ENCODE measurements at places on chromosomes 5 and 9.

DNA sequence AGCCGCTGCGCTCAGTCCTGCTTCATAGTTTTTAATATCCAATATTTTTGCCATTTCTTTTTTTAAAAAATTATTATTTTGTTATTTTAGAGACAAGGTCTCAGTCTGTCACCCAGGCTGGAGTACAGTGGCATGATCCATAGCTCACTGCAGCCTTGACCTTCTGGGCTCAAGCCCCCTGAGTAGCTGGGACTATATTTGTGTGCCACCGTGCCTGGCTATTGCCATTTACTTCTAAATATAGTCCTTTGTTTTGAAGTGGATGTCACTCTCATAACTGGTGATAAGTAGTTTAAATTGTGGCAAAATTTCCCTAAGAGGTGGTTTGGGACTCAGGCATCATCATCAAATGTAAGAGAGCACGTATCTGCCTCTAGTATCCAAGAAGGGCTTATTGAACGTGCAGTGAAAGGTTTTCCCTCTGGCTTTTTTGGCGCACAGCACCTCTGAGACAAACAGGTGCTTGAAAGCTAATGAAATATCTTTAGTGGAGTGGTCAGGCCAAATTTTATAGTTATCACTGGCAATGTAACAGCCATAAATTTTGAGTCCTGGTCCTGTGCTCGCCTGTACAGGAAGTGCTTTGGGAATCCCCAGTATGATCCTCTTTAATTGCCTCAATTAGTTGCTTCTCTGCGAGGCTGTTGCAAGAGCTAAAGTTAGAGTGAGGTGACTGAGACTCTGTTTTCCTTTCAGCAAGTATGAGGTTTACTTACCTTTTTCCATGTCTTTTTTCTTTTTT is 14.8 kb downstream of the STXBP1 start:
- no peak for DNase-seq

GRCh38 chr9:4866239-4866969 is 73.7 kb downstream of the RCL1 start:
- DNase-seq = no peak

- DNase-seq = no peak
Observed at GRCh38 chr5:160229190-160229742, at the start of gene FABP6. Gene FABP6, plus strand, starts transcription at chr5:160229506. Its CDS starts 52 bp downstream, at chr5:160229558.

DNA sequence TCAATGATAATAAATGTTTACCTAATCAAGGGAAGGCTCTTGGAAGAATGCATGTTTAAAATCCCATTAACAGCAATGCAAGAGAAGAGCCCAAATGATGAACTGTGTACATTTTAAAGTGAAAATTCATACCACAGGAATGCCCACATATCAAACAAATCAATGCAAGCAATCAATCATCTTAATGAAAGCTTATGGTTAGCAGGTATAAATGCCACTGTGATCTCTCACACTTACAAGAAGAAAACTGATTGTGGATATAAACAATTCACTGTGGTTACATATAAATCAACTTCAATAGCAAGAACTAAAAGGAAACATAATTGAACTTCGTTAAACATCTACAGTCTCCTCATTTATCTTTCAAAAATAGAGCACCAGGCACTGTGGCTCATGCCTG is 161.0 kb upstream of the RORB start:
- no peak for DNase-seq

- DNase-seq = no peak
Observed at GRCh38 chr9:93464876-93465275, 11.5 kb upstream of the FAM120AOS start.

- no peak for DNase-seq
Observed at GRCh38 chr5:37198842-37199241, 50.3 kb downstream of the CPLANE1 start.

DNA sequence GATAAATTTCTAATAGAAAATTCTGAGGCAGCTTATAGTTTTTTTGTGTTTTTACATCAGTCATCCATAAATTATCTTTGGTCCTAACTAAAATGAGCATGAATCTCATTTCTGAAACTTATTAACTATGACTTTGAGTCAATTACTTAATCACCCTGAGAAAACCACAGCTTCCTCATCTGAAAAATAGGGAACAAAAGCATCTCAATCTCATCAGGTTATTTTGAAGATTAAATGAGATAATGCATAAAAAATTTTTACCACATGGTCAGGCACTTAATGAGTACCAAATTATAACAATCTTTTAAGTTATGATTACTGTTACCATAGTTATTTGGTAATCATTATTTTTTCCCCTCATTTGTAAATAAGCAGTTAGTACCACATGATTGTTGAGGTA is 279.1 kb downstream of the MAST4 start:
- no peak for DNase-seq

GRCh38 chr9:126587187-126588185 is 26.2 kb upstream of the LMX1B start:
- peak; percentile 71 for DNase-seq

DNA sequence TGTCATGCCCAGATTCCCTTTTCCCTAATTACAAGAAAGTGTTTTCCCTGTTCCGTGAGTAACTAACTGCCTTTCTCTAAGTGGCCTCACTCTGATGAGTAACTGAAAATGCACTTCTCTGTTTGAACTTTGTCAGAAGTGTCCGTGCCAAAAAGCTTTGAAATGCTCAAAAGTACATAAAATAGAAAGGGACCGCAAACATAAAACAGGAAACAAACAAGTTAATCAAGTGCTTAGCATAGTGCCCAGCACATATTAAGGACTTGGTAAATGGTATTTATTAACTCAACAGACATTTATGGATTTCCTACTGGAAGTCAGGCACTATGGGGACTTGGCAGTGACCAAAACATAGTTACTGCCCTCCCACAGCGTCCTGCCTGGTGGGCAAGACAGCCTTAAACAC is 22.3 kb downstream of the AQP3 start:
- no peak for DNase-seq

DNA sequence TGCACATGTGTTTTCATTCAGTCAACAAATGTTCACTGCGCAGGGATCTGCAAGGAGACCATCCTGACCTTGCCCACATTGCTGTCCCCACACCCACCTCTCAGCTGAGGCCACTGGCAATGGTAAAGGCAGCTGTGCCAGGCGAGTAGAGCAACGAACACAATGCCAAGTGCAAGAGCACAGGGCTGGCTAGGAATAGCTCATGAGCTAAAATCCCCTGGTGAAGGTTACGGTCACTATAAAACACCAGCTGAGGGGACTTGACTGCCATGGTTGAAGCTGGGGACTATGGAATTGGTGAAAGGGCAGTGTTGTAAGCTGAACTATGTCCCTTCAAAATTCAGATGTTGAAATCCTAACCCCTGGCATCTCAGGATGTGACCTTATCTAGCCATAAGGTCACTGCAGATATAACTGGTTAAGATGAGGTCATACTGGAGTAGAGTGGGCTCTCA is 96.1 kb downstream of the OTULIN start:
- no peak for DNase-seq

DNA sequence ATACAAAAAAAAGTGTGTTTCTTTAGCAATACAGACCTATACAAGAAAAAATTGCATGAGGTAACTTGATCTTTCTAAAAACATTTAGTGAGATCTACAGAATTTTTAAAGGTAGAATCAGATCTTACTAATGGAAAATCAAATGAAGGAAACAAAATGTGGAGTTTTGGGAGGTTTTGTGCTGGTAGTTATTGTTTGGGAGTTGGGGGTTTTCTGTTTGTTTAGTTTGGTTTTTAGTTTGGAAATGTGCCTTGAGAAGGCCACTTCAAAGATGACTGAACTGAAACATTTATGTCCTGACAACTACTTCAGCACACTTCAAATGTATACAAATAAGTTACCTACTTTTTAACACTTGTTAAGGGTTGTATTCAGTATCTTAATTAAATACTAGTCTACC is 280.1 kb downstream of the NR2F1-AS1 start:
- DNase-seq = no peak

GRCh38 chr9:134629061-134629585 is 12.5 kb upstream of the COL5A1 start:
- no peak for DNase-seq

- no peak for DNase-seq
Observed at GRCh38 chr5:133882846-133883245, 85.6 kb downstream of the C5orf15 start.

GRCh38 chr9:77808751-77809081 is 160.6 kb upstream of the GNA14 start:
- DNase-seq = no peak

DNA sequence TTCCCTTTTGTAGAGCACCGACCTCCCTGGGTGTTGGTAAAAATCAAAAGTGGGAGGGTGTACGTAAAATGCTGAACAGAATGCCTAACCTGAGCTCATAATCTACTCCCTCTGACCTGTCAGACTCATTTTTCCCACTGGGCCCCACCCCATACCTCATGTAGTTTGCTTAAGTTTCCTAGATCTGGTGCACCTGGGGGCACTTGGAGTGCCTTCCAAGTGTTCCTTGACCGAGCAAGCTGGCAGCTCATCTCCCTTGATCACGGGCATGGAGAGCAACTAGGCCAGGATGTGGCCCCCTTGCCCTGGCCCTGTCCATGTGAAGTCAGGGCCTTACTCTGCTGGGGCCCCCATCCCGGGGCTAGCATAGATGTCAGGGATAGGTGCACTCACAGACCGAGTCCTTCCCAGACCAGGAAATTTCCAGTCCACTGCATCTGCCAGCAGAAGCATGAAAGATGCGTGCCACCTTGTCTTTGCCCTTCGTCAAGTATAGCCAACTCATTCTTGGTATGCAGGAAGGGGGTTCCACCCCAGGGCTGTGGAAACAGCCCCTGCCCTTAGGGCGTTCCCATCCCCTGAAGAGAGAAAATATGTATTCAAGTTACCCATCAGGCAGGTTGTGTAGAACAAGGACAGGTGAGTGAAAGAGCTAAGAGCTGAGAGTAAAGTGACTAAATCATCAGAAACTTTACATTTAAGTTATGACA is 41.9 kb downstream of the SLC22A5 start:
- DNase-seq = peak; percentile 10

GRCh38 chr5:68334553-68334886 is 119.0 kb downstream of the PIK3R1 start:
- no peak for DNase-seq

DNA sequence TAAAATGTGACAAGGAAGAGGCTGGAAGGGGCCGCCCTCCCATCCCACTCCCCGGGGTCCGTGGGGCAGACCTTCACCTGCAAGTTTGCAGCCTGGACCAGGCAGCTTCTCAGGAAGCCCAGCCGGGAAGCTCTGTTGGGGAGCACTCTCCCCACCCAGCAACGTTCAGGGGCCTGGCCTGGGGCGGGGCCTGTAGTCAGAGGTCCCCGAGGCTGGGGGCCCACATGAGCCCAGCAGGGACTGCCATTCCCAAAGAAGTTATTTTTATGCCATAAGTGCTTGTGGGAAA is 32.7 kb upstream of the NOTCH1 start:
- no peak for DNase-seq

DNA sequence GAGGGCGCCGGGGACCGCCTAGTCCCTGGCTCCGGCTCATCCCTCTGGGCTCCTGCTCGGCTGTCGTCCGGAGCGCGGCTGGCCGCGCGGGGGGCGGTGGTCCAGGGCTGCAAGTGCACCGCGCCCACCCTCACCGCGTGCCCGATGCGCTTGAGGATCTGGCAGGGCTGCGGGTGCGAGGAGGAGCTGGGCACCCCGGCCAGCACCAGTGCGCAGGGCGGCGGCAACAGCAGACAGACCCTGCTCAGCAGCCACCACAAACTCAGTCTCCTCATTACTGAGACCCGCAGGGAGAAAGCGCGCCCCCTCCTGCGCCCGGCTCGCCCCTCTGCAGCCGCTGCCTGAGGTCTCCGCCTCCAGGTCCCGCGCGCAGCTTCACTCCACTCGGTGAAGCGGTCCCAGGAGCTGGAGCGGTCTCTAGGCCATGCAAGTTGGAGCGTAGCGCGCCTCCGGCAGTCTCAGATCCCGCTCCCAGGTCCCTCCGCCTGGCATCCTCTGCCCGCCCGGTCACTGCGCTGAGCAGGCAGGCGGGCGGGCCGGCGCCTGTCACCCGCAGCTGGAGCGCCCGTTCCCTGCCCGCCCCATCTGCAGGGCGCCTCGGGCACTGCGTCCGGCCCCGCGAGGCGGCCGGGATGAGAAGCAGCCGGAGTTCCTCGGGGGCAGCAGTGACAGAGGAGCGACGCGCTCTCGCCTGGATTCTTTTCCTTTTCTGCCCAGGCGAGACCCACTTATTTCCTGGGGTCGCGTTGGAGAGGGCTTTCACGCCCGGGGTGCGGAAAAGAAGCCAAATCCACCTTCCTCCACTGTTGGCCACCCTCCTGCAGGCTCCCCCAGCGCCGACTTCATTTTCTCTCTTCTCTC is 512 bp downstream of the GRIN3A start:
- no peak for DNase-seq

- no peak for DNase-seq
Observed at GRCh38 chr9:113857875-113858274, 18.2 kb upstream of the ZNF618 start.

DNA sequence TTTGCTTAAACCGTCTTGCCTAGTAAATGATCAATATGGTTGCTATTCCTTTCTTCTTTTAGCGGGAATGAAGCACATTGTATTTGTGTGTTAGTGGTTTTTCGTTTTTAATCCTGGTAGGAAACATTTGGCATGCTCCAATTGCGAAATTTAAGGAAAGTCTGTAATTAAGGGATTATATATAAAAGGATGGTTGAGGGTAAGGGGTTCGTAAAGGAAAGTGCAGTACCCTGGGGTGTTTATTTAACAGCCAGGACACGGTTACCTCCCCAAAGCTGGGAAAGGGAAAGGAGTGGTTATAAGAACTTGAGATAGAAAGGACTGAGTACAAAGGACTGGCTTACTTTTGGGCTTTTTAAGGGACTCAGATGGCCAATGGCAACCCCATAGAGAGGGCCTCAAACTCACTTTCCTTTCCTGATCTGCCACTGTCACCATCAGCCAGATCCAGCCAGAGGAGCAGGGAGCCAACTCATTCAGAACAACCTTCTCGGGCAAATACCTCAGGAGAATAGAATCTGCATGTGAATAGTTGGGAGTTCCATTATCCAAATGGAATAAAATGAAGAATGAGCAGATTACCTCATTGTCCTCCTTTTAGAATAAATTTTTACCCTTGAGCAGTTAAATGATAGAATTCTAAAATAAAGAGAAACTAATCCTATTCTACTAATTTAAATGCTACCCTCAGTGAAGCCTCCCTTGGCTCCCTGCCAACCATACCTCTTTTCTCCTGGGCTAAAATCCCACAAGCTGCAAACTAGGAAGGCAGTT is 117.7 kb downstream of the SNCAIP start:
- no peak for DNase-seq

DNA sequence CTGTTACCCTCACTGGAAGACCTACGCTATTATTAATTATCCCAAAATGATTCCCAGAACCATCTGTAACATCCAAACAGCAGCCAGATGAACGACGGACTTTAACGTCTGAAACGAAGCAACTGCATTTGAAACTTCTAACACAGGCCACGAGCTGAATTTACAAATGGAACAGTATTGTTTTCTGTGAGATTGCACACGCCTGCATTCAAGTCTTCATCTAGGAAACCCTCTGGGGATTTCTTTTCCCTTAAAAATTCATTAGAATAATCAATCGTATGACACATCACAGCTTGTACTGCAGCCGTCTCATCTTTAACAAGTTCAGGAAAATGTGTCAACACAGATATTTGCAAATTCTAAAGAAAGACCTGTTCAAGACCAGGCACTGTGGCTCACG is 80.2 kb downstream of the MYO10 start:
- DNase-seq = no peak

All from amygdala (tissue), 56 donors.